ENCODE measurements at places on chromosomes 6 and 20. TPM values are rescaled to one million over a fixed set of nuclear protein-coding genes. Genes with fewer than 3 reads are reported as not detected.
A peak's percentile ranks its signal among the peaks of the same experiment; 100 is the strongest.

The SLC22A3 gene
- 36.0 TPM for total RNA-seq

The SNAP25 gene
- total RNA-seq, result 4.3 TPM

The GLP1R gene
- total RNA-seq, result 0.06 TPM

The TCF15 gene
- total RNA-seq, result 0.37 TPM

The FIG4 gene
- 19.7 TPM for total RNA-seq

The NEDD9 gene
- total RNA-seq, result 18.1 TPM

The TLDC2 gene
- total RNA-seq, result 9.7 TPM

The OR2H2 gene
- total RNA-seq, result not detected

The SEL1L2 gene
- 0.52 TPM for total RNA-seq

GRCh38 chr6:43669050-43669921, 18.3 kb downstream of the MRPS18A start:
- DNase-seq, result peak; percentile 46

DNA sequence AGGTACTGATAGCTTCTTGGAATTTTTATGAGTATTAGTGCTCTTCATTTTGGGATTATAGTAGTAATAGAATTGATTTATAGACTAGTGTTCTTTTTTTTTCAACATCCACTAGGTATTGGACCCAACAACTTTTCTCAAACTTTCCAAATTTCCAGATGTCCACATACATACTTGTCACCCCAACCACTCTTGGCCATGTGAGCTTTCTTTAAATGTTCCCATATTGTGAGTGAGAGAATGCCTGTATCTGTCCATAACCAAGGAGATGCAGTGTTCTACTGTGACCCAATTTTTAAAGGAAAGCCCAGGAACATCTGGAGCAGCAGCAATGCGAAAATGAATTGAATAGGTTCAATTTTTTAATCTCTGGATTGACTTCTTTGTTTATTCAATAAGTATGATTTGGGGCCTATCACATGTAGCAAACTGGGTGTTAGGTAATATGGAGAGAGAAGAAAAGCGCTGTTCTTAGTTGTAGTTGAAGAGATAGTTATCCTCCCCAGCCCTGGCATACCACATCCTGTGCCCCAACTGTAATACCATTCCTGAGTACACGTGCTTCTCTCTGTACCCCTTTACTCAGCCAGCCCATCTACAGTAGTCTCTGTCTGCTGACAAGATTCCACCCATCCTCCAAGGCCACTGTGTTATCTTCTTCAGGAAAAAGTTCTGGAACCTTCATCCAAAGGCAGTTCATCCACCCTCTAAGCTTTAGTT, 116.8 kb upstream of the SUPT3H start:
- DNase-seq, result no peak

DNA sequence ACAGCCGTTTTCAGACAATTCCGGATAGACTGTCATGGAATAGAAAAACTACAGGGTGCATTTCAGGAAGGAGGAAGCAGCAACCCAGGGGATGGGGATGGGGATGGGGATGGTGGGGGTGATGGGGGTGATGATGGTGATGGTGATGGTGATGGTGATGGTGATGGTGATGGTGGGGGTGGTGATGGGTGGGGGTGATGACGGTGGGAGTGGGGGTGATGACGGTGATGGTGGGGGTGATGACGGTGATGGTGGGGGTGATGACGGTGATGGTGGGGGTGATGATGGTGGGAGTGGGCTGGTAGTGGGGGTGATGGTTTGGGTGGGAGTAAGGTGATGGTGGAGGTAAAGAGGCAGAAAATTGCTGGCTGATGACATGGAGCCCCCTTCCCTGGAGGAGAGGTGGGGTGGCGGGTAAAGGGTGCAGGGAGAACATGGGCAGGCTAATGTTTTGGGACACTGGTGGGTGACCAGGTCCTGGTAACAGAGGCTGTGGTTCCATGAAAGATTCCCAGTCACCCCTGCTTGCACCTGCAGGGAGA, 17.5 kb downstream of the LAMA5 start:
- no peak for DNase-seq

GRCh38 chr20:5328268-5328667, 11.5 kb upstream of the PROKR2 start:
- no peak for DNase-seq

DNA sequence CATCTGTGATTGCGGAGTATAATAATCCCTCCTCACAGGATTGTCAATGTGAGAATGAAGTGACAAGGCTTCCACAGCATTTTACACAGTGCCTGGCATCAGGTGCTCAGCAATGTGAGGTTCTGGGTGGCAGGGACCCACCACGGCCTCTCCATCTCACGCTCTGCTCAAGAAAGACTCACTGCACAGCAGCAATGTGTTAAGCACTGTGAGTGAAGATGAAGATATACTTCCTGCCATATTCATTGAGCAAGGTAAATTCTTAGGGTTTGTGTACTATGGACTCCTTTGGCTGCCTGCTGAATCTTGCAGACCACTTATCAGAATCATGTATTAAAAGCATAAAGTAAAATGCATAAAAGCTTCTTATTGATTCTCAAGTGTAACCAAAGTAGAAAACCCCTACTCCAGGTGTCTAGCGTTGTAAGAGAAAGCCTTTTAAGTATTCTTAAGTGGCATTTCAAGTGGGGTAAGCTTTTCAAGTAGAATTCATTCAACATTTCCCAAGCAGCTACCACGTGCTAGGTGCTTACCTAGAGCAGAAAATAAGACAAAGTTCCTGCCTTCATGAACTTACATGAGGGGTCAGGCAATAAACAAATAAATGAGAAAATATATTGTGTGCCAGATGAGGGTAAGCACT, 17.0 kb upstream of the MEP1A start:
- no peak for DNase-seq

DNA sequence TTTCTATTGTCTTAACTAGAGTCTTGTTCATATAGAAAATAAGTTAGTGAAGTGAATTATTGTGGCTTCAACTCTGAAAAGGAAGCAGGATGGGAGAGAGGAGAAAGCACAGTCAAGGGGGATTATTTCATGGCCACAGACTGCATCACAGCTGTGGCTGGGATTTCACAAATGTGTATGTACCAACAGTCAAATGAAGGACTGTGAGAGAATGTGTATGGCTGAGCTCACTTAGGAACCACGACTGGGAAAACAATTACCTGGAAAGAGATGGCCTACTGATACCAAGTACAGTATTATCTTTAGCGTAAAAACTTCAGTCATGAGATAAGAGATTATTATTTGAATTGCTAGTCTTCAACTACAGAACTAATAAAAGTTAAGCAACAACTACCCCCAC, 54.9 kb downstream of the SESN1 start:
- DNase-seq, result no peak

GRCh38 chr6:151690768-151691562, 116.5 kb upstream of the ESR1 start:
- no peak for DNase-seq

DNA sequence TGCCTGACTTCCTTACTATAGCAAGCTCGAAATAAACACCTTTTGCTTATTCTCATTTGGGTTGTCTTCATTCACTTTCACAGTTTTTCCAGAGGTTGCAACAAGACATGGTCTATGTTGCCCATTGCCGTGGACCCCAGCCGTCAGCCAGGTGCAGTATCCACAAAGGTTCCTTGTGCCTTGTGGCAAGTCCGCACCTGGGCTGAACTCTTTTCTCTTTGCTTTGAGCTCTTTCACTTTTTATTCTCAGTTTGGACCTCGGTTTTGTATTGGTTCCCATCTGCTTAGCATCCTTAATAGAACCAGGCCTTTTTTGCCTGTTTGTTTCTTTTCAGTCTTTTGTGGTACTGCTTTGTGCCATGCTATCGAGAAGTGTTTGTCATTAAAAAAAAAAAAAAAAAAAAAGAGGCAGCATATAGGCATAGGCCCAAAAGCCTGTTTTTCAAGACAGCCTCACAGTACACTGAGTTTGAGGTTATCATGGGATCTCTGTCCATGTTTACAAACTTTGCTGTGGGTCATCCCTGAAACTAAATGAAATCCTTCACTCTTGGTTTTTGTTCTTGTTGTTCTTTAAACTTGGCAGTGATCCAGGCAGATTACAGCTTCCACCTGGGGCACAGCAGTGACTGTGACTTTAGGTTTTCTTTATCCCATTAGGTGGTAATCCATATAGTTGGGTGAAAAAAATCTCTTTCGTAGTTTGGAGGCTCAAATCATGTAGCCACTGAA, 33.3 kb downstream of the GSTA3 start:
- no peak for DNase-seq

DNA sequence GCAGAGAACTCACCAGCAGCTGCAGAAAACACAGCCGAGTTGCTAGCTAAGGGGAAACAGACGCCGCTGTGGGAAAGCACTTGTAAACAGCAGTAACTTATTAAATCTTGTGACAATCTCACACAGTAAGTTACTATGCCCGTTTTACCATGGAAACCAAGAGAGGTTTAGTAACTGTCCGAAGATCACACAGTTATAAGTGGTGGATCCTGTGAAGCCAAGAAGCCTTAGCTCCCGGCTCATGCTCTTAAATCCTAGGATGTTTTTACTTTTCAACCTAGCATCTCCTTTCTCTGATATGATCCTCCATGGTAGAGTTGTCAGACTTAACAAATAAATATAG, 1.5 kb upstream of the SULF2 start:
- DNase-seq, result no peak

GRCh38 chr20:35635652-35636051, 20.0 kb downstream of the SPAG4 start:
- DNase-seq, result no peak

GRCh38 chr6:37134396-37135191, 35.4 kb upstream of the PIM1 start:
- DNase-seq, result peak; percentile 76

DNA sequence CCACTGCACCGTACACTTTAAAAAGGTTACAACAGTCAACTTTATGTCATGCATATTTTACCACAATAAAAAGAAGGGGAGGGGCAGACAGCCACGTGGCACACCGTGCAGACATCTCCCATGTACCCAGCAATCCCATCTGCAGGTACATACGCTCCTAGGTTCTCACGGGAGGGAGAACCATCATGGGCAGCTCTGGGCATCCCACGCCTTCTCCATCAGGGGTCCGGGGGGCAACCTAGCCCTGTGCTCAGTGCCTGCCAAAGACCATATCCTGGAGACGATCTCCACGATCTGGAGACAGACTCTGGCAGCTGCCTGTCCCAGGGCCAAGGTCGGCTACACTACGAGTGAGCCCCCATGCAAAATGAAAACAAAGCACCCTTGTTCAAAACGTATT, 2.5 kb upstream of the BNIP5 start:
- no peak for DNase-seq

DNA sequence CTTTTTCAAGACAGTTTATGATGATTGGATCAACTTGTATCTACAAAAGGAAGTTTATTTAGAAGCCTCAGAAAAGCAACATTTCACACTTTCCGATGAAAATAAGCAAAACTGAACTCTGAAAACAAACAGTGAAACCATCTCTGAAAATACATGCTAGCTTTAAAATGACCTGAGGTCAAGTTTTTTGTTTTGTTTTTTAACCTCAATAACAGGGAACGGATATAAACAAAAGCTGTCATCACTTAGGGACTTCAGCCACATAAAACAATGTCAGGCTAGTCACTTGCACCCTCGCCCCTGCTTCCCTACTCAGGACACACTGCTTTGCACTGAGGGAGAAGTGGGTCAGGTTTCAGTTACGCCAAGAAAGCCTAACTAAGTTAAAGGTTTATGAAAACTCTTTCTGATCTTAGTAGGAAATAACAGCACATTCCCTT, 11.6 kb downstream of the BACH2 start:
- no peak for DNase-seq

DNA sequence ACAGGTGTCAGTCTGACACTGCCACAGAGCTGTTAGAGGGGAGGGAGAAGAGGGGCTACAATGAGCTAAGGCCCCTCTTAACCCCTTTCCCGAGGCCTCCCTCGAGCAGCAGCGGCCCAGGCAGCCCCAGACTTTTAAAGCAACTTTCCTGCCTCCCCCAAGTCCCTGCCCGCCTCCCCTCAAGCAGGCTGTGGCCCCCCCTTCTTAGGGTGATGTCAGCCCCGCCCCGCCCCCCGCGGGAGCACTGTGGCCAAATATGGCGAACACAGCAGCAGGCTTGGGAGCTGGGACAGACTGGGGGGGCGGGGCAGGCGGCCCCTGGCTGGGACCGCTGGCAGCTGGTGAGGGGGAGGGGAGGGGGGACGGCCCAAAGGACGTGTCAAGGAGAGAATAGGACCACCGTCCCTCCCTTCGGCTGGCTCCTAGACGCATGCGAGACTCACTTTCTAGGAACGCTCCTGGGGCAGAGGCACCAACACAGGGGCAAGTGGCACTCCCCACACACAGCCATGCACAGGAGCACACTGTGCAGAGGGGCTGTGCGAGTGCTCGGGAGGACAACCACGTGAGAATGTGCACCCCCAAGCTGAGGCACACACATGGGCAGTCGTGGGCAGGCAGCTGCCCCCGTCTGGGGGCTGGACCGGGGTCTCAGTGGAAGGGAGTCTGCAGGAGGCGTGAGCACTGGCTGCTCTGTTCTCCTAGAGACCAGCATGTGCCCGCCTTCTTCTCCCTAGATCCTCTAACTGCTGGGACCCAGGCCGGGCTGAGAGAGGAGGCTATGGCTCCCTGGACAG, 6.7 kb downstream of the TEAD3 start:
- DNase-seq, result peak; percentile 77

GRCh38 chr6:136922685-136923006, 545 bp downstream of the SLC35D3 start:
- DNase-seq, result no peak

- no peak for DNase-seq
These were observed 56.7 kb upstream of the MRAP2 start for GRCh38 chr6:83976871-83977270.

DNA sequence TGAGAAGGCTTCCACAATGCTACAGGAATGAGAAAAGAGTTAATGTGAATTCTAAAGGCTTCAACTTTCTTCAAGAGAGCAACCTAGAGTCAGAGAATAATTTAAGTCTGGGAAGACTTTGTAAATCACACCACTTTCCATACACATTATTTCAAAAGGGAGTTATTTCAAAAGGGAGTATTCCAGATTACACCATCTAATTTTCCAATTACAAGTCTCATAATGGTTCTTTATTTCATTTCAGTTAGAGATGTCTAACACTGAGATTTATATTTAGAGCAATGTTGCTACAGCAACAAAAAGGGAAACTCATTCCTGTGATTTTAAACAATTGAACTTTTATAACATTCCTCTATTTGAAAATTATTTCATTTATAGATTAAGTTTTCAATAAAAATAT, 98.8 kb upstream of the DST start:
- DNase-seq, result no peak

GRCh38 chr20:41984031-41984430, 365.9 kb upstream of the CHD6 start:
- no peak for DNase-seq

DNA sequence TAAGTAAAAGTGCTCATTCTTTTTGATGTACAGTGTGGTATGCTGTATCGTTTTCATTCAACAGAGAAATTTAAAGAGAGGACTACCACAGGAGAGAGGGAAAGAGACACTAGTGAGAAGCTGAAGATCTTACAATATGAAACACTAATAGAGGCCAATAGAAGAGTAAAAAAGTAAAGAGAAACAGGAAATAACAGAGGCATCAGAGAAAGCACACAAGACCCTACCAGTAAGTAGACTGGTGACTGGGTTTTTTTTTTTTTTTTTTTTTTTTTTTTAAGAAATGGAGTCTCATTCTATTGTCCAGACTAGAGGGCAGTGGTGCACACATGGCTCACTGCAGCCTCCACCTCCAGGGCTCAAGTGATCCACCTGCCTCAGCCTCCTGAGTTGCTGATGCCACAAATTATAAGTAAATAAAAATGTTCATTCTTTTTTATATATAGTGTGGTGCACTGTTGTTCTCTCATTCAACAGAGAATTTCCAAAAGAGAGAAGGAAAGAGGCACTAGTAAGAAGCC, 18.8 kb downstream of the ELOVL4 start:
- no peak for DNase-seq

GRCh38 chr20:10110151-10110550, 75.4 kb downstream of the ANKEF1 start:
- no peak for DNase-seq

- DNase-seq, result no peak
These were observed 1.2 kb downstream of the ELOVL2 start for GRCh38 chr6:11042750-11043377.
